Stimulated activated CD8-positive, alpha-beta memory T cell treated with anti-CD3 and anti-CD28 coated beads, Interleukin-7, amount 100 ng/mL, for 48 hours (primary cell): ENCODE measurements at places on chromosomes 13 and 19.

DNA sequence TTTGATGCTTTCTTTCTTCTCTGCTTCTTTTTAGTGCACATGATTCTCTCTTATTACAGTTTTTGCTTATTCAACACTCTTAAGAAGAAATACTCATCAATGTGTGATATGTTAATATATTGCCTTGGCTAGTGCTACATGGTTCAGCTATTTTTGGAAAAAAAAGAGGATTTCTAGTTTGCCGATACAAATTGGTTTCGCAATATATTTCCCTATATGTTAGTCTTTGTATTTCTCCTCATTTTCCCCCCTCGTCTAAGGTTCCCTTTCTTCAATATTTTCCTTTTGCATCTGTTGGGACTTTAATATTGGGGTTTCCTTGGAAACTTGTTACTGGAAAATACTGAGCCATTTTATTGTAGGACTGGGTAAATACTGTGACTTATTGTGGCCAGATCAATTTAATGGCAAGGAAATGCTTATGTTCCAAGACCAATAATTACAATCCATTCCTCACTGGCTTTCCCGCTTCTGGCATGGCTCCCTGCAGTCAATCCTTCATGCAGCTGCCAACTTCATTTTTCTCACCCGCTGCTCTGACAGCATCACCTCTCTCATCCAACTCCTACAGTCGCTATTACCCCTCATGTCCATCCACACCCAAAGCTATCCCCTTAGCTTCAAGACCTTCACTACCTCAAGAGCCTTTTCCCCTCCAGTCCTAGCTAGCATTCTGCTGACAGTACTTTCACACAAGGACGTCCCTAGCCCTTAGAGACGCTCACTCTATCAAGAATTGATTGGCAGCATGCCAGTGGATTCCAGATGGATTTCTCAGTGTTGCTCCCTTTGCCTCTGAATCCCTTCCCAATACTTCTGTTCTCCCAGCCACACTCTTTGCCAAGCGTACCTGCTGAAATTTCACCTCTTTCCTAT is 280.1 kb upstream of the TMTC4 start:
- no peak for DNase-seq

DNA sequence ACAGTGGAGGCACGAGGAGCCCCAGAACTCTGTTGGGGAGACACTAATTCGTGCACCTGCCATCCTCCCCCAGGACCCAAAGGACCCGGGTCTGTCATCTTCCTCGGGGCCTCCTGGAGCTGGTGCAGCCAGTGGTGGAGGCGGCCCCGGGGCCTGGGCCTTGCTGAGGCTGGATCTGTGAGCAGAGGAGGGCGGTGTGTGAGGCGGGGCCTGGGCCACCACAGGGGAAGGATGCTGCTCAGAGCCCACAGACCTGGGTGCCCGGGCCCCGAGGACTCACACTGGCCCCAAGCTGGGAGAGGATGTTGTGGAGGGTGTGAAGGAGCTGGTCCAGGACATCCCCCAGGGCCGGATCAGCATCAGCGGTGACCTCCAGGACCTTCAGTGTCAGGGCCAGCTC is 8.3 kb downstream of the IFNL3 start:
- no peak for DNase-seq

DNA sequence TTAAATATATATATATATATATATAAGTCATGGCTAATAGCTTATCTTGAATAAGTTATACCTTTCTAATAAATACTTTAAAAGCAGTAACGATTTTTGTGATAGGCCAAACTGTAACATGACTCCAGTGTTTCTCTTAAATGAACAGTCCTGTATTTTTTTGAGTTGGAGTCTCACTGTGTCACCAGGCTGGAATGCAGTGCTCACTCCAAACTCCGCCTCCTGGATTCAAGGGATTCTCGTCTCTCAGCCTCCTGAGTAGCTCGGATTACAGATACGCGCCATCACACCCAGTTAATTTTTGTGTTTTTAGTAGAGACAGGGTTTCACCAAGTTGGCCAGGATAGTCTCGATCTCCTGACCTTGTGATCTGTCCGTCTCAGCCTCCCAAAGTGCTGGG is 814.2 kb upstream of the SLITRK5 start:
- no peak for DNase-seq

DNA sequence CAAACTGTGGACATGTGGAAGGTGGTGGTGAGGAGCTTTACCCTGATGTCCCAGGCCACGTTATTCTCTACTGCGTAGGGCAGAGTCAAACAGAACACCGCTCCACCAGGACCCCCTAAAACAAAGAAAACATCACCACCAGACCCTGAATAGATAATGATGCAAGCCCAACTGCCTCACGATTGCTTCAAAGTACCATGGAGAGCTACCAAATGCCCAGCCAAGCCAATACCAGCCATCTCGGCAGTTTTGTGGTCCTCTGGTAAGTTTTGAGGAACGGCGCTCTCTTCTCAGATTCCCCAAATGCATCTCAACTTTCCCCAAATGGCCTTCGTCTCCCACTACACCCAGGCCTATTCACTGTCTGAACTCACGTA is 5.6 kb downstream of the RANBP3 start:
- DNase-seq = no peak

DNA sequence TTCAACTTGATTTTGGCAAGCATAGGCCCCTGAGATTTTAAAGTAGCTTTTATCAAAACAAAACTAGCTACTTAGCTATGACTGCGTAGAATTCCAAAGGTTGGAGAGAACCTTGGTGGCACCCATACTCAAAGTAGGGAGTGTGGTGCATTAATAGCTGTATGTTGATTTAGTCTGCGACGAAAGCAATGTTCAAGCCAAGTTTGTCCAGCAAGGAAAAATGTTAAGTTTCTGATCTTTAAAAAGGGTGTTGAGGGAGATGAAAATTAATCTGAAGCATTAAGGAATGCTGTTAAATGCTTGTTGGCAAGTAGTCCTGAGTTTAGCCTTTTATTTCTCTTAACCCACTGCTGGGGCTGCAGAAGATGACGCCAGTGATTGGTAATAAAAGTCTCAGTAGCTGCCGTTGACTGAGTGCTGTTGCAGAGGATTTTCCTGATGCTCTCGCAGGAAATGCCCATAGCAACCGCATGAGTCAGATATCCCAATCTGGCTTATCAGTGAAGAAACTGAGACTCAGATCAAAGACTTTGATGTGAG is 75.9 kb upstream of the RNF113B start:
- no peak for DNase-seq

GRCh38 chr13:36244990-36245389 is 30.6 kb upstream of the SOHLH2 start:
- DNase-seq = no peak

- no peak for DNase-seq
Observed at GRCh38 chr13:33487575-33488243, 202.2 kb upstream of the STARD13 start.

DNA sequence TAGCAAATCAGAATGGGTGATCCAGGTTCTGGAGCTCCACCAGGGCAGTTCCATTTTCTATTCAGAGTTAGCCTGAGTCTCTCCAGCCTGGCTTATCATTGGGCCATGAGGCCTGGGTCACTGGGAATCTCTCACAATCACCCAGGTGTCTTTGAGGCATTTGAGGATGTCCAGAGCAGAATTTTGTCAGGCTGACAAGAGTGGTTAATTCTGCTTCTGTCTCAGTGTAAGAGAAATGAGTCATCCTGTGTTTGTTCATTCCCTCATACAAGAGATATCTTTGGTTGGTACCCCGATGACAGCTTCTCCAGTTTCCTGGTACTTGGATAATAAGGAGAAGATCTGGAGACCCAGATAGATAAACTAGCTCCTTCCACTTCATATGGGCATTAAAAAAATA is 10.4 kb downstream of the ZNF93 start:
- DNase-seq = no peak

GRCh38 chr19:35085947-35086346 is 29.7 kb upstream of the FXYD3 start:
- DNase-seq = no peak
